ENCODE measurements at places on chromosomes 12 and 14. TPM values are rescaled to one million over a fixed set of nuclear protein-coding genes. Genes with fewer than 3 reads are reported as not detected.
A peak's percentile ranks its signal among the peaks of the same experiment; 100 is the strongest.

The DICER1 gene
- 22.3 TPM for total RNA-seq

The KRT85 gene
- total RNA-seq, result not detected

The NTF3 gene
- total RNA-seq, result 0.51 TPM

DNA sequence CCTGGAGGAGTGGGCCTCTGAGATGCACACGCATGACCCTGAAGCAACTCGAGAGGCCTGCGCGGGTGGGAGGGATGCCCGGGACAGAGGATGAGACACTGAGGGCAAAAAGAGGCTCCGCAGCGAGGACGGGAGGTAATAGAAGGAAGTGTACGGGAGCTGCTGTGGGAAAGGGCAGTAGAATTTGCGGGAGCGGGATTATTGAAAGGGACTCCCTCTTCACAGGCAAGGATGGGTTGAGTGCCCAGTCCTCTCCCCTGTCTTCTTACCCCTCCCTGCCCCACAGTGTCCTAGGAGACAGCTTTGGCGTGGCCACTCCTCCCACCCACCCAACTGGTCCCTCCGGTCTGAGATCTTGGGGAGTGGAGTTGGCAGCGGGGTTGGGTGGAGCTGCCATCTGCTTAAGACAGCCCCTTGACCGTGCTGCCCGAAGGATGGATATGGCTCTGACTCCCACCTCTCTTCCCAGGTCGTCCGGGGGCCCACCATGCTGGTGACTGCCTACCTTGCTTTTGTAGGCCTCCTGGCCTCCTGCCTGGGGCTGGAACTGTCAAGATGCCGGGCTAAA is 15.7 kb upstream of the ESPL1 start:
- no peak for DNase-seq

- DNase-seq, result no peak
These were observed 1.8 kb upstream of the CLEC2A start for GRCh38 chr12:9933958-9934357.

- DNase-seq, result no peak
These were observed 638 bp downstream of the LAG3 start for GRCh38 chr12:6772726-6773589.

GRCh38 chr14:89902881-89903280 is 51.6 kb downstream of the EFCAB11 start:
- DNase-seq, result no peak

GRCh38 chr14:104698688-104699425 is 9.4 kb downstream of the INF2 start:
- DNase-seq, result peak; percentile 68

DNA sequence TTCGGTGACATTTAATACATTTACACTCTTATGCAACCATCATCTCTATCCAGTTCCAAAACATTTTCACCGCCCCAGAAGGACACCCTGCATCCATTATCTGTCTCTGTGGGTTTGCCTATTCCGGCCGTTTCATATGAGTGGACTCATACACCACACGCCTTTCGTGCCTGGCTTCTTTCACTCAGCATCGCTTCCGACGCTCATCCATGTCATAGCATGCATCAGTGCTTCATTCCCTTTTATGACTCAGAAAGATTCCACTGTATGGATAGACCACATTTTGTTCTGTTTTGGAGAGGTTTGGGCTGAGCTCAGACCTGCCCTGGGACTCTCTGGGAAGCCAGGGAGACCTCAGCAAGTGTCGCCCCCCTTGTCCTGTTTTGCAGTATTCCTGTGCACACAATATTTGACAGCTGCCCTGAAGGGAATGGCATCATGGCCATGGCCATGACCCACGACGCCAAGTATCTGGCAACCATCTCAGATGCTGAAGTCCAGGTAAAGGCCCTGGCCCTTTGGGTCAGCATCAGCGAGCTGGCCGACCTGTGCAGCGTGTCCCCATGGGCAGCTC is 23.8 kb downstream of the CFAP251 start:
- no peak for DNase-seq

GRCh38 chr14:76329951-76330350 is 46.0 kb upstream of the ESRRB start:
- no peak for DNase-seq

- DNase-seq, result no peak
These were observed 66.1 kb downstream of the FUT8 start for GRCh38 chr14:65478596-65478995.

DNA sequence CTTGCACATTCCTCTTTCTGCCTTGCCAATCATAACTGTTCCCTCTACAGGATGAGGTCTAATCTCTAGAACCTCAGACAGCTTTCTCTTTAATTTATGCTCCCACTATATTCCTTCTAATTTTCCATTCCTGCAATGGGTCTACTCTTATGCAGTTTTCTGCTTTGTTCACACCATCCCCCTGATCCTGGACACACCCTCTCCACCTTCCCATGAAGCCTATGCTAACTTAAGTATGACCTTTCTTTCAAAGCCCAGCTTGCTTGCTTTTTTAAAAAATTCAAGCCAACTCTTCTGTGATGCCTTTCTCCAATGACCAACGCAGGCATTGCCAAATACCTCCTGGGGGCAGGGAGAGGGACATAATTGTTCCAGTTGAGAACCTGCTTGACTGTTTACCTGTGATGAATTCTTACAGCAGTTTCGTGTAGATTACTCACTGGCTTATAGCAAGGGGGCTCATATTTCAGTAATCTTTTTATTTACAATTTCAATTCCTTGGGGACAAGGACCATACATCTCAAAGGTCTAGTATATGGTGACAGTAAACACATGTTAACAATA is 7.8 kb downstream of the SLC38A1 start:
- no peak for DNase-seq

DNA sequence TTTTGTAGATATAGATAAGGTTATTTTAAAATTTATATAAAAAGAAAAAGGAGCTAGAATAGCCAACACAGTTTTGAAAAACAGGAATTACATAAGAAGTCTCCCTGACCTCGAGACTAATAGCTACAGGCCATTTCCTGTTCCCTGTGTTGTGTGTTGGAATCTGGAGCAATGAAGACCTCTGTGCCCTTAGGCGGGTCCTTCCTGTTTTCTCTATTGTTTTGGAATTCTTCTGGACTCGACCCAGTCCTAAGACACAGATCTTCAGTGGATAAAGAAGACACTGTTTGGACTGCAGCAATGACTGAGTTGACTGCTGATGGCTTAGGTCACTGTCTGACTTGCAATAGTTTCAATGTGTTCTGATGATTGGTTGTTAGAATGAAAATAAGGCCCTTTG is 26.2 kb downstream of the SNRPF start:
- DNase-seq, result no peak

DNA sequence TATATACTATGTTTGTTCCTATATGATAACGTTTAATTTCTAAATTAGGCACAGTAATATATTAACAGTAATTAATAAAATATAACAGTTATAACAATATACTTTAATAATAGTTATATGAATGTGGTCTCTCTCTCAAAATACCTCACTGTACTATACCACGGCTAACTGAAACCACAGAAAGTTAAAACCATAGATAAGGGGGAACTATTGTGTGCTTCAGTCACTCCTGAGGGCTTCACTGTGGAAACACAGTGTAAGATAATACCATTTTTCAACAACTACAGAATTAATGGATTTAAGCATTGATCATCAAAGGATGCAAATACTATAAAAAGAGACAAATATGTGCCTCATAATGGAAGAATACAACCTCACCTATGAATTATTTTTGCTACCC is 266.4 kb upstream of the RGS6 start:
- no peak for DNase-seq

DNA sequence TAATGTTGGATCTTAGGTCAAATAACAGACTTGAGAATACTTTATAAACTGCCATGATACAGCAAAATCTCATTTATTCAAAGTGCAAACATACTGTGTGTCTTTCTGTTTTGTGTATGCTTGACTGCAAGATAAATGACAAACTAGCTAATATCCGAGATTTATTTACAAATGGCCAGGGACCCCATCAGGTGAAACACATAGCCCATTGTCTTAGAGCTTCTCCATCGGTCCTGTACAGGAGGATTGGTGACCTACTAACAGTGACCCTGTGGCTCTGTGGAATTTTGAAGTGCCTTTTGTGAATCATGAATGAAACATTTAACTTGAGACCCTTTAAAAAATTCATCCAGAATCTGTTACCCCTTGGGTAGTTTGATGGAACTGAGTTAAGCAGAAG is 27.1 kb downstream of the SLC25A29 start:
- DNase-seq, result no peak

DNA sequence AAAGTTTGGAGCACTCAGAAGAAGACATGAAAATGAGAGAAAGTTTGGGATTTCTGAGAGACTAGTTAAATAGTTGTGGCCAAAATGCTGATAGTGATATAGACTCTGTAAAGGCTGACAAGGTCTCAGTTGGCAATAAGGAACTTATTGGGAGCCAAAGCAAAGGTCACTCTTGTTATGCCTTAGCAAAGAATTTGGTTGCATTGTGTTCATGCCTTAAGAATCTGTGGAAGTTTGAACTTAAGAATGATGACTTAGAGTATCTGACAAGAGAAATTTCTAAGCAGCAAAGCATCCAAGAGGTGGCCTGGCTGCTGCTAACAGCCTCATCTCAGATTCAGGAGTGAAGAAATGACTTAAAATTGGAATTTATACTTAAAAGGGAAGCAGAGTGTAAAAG is 113.8 kb downstream of the PIK3C2G start:
- DNase-seq, result no peak

DNA sequence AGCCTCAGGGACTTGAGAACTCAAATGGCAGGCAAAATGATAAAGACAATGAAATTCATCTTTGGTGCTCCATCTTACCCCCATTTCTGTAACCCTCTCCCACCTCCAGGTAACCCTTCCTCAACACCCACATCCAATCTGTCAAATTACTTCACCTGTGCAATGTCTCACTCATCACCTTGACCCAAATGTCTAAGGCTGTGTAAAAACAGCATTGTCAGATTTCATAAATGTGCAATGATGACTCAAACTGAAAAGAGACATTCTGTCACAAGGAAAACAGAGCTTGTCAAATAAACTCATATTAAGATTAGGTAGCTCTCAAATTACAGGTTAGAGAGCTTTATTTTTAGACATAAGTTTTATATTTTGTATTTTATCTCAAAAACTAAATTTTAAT is 19.9 kb upstream of the COCH start:
- no peak for DNase-seq

GRCh38 chr12:128982933-128983332 is 129.7 kb downstream of the GLT1D1 start:
- DNase-seq, result no peak

DNA sequence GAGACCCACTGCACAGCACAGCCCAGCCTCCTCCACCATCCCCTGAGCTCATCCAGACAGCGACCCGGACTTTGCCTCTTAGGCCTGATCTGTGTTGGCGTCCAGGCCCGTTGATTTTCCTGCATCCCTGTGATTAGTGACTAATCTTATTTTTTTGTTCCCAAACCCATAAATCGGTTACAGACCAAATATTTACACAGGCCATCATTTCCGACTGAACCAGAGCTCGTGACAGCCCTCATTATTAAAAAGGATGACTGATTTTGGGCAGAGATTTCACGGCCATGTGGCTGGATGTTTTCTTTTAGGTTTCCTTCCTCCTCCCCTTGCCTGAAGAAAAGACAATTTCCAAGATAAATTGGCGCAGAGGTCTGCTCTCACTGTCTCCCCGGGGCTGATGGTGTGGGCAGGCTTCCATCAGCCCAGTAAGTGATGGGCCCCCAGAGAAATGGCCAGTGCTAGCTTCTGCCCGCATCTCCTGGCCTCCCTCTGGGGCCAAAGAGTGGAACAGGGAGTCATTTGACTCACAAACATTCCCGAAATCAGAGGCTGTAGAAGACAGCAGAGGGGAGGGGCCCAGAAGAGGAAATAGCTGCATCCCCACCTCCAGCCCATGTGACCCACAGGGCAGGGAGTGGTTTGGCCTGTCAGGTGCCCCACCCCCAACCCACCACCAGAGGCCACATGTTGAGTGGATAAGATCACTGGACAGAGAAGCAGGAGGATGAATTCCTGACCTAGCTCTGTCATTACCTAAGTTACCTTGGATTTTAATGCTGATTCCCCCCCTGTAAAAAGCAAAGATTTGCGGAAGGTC is 283.5 kb downstream of the KSR2 start:
- DNase-seq, result no peak

DNA sequence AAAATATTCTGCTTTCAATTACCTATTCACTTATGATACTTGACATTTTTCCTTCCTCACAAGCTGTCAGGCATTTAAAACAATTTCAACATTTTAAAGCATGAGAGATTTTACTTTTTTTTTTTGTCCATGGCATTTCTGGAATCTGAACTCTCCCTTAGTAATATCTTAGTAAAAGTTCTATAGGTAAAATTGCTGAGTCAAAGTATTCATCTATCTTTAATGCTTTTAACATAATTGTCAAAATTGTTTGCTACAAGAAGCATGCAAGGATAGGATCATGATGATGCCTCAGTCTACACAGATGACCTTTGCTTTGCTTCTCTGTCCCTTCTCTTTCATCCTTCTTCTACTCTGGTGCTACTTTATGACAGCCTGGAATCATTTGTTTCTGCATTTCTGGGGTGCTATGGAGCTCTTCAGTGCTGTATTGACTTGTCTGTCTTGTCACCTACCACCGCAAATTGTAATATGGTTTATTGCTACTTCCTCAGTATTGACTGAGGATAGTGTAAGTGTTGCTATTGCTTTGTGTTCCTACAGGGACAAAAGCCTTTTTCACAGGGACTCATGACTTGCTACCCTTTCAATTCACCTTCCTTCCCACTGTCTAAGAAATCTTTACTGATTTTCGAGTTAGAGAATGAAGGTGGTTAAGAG is 589.8 kb upstream of the ATP2B1 start:
- DNase-seq, result no peak

GRCh38 chr12:66709457-66709773 is 30.5 kb upstream of the GRIP1 start:
- no peak for DNase-seq

GRCh38 chr12:122100568-122100967 is 22.0 kb downstream of the MLXIP start:
- DNase-seq, result no peak

DNA sequence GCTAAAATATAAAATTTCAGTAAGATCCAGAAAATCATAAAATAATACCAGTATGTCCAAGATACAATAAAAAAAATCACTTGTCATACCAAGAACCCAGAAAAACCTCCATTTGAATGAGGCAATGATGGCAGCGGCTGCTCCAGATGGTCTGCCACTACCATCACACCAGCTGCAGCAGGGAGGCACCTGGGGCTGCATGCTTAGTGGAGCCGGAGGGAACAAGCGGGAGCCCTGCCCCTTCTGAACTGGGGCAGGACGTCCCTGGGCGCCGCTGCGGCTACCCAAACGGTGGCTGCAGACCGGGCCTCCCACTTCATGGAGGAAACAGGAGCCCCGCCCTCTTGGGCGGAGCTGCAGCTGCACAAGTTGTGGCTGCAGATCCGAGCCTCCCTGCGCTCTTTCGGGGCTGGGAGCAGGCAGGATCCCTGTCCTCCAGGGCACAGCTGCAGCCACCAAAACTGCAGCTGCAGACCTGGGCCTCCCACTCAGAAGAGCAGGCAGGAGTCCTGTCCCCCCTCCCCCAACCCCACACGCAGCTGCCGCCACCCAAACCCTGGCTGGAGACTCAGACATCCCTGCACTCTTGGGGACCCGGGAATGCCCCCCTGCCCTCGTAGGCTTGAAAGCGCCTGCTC is 36.1 kb upstream of the OR5AU1 start:
- DNase-seq, result peak; percentile 87

GRCh38 chr12:61282790-61283575 is 977.2 kb upstream of the USP15 start:
- DNase-seq, result no peak

Measured in heart left ventricle (tissue), 16 donors.